ENCODE measurements at places on chromosomes 2 and 18.

DNA sequence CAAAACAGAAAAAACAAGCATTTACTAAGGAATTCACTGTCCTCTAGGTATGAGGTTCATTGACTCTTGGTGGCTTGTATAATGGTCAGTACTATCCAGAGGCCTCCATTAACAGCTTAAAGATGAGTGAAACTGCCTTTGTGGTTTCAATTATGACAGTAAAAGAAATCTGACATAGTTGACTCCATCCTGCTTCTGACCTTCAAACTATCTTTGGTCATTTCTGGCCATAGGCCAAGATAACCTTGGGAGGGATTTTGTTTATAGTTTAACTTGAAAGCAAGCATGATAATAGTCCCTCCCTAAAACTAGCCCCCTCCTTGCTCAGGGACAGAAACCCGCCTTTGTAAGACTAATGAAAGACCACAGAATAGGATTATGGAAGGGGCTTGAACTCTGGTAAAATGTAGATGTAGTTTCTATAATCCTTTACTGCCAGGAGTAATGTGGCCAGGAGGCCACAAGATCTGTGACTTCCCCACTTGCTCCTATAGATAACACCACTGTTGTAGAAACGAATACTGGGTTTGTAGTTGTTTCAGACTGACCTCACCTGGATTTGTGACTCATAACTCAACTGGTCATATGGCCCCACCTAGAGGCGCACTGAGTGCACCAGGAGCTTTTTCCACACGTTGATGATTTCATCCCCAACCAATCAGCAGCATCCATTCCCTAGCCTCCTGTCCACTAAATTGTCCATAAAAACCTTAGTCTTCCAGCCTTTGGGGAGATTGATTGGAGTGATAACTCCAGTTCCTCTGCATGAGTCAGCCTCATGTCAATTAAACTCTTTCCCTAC is 8.6 kb upstream of the PLEKHM3 start:
- DNase-seq, result peak; percentile 13

- DNase-seq, result no peak
Observed at GRCh38 chr2:25497918-25498407, 156.2 kb upstream of the DNMT3A start.

DNA sequence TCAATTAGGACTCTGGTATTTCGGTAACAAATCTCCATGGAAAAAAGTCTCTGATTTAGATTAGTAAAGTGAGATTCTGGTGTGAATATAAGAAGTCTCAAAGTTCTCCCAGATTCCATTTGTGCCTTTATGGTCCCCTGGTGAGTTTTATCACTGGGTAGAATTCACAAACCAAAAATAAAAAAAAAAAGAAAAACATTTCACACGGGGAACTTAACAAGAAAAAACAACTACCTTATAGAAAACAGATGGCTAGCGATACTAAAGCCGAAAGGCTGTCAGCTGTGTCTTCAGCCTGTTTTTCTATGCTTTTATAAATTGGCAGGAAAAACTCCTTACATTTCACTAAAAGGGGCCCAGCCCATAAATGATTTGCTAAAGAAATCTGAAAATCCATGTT is 50.6 kb downstream of the COL5A2 start:
- peak; percentile 30 for DNase-seq

- DNase-seq, result no peak
Observed at GRCh38 chr2:60426880-60427279, 126.6 kb downstream of the BCL11A start.

- DNase-seq, result no peak
Observed at GRCh38 chr2:118748245-118748885, 99.1 kb downstream of the EN1 start.

- DNase-seq, result peak; percentile 22
Observed at GRCh38 chr2:166147883-166148282, 20.1 kb upstream of the SCN1A start.

GRCh38 chr18:47979611-47980200 is 49.2 kb upstream of the SMAD2 start:
- DNase-seq, result no peak

GRCh38 chr2:144358979-144359541 is 160.9 kb downstream of the ZEB2 start:
- DNase-seq, result no peak

DNA sequence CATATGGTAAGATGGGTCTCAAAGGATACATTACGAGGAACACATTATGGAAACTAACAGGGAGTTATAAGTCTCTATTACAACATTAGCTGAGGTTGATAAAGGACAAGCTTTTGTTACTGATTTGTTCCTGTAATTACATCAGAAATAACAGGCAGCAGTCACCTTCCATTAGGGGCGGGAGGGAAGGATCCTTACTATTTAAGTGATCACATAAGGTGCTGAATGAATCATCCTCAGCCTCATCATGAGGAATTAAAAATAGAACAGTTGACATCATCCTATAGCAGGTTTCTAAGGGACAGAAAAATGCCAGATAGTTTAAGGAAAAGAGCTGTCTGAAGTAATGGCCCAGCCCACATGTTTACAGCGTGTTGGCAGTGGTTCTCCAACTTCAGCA is 86.9 kb upstream of the MGAT5 start:
- no peak for DNase-seq

DNA sequence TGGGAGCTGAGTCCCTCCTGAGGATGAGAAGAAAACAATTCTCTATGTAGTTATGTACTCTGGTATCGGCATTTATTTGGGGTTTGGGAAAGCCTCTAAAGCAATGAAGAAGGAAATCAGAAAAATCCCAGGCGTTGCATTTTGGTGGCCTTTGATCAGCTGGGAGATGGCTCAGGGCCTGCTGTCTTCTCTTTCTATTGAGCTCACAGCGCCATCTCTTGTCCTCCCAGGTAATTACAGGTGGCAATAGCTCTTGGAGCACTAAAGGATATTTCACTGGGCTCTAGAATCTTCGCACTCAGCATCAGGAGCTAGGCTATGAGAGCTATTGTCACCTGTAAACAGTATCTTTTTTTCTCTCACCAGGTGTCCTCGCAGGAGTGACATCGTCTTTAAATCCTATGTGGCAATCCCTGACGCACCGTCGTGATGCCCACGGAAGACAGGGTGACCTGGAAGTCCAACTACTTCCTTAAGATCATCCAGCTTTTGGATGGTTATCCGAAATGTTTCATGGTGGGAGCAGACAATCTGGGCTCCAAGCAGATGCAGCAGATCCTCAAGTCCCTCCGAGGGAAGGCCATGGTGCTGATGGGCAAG is 76.1 kb upstream of the PMAIP1 start:
- peak; percentile 87 for DNase-seq

DNA sequence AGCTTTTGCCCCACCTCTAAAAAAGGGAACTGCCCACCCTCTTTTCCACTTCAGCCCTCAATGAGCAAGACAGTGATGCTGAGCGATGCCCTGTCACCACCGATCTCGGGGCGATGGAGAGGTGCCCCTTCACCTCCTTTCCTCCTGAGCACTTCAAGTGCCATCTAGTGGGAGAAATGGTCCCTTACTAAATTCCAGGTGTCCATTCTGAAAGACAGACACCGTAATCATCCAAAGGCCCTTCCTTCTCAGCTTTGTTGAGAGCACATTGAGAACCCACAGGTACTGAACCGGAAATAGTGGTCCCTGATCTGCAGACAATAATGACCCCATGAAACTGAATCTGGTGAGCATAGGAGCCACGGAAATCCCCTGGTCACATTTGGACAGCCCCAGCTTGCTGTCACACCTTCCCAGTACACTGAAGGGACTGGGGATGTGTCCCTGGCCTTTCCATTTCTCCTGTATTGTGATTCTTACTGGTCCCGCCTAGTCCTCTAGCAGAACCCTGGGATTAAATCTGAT is 38.5 kb downstream of the KCTD18 start:
- no peak for DNase-seq

GRCh38 chr2:101127319-101128056 is 23.7 kb downstream of the TBC1D8 start:
- DNase-seq, result no peak

- DNase-seq, result no peak
Observed at GRCh38 chr18:8959551-8960135, 142.9 kb upstream of the NDUFV2 start.

DNA sequence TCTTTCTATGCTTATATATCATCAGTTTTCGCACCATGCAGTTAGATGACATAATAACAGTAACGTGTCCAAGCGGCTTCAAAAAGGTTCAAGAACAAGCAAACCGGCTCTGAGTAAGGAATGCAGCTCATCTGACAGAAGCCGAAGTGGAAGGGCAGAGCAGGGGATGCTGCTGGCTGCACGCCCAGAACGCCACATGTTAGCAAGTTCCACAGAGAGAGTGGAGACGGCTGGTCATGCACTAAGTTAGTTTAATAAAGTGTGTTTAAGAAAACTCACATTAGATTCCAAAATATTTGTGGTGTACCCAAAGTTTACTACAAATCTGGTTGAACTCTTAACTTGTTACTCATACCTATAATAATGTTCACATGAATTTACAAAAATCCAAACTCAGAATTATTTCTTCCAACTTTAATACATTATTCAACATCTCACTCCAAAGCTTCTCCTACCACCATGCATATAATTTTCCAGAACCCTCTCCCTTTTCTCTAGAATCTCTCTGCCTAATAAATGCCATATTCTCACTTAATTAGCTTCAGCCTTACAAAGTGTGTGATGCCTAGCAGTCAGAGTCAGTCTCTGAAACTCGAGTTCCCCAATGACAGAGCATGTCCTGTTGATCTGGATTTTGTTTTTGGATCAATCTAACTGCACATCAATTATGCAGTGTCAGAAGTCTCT is 170.0 kb downstream of the DNAH7 start:
- DNase-seq, result peak; percentile 97

DNA sequence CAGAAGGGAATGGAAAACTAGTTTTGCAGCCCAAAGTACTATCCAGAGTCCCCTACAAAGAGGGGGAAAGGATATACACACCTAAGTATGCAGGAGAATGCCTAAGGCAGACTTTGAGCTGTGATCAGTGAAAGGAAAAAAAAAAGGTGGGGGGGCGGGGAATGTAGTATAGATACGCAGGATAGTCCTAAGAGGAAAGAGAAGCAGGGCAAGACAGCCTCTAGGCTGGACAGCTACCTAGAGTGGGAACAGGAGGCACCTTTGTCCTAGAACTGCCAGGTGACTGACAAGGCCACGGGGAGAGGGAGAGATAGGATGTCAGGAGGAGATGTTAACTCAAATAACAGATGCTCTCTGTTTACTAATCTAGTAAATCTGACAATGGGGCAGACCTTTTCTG is 6.0 kb downstream of the REEP1 start:
- no peak for DNase-seq

GRCh38 chr2:56688661-56689060 is 504.9 kb downstream of the CCDC85A start:
- DNase-seq, result no peak

GRCh38 chr2:235958221-235958930 is 209.8 kb downstream of the GBX2 start:
- no peak for DNase-seq

- DNase-seq, result no peak
Observed at GRCh38 chr2:8611246-8611645, 70.6 kb upstream of the ID2 start.

- peak; percentile 17 for DNase-seq
Observed at GRCh38 chr2:86807468-86808275, 17.0 kb upstream of the CD8A start.

DNA sequence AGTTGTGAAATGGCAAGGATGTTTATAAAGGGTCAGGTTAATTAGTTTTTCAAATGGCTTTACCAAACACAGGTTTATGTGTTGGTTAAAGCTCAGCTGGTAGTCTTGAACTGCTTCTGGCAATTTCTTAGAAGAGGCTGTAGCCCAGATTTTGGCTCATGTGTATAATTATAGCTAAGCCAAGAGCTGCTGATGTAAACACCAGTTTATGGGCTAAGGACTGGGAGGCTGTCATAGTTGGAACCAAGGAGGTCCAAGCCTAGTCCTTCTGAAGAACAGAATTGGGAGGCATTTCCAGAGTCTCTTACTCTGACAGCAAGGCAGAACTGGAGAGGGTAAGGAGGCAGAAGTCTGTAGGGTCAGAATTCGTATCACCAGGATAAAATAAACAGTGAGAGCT is 25.4 kb downstream of the UBE2E3 start:
- DNase-seq, result peak; percentile 4

DNA sequence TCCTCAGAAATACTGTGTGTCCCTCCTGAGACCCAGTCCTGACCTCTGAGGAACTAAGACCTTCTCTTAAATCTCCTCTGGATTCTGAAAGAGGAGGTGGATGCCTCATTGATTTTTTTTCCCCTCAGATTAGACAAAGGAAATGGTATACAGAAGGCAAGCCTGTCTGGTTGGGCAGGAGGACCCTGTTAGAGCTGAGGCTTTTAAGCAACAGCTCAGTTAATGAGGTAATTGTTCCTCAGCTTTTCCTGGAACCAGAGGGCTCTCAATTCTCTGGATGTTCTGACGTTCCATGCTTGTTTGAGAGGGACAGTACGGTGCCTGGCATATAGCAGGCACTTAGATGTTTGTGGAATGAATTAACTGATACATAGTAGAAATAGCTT is 61.7 kb upstream of the MCFD2 start:
- DNase-seq, result no peak

DNA sequence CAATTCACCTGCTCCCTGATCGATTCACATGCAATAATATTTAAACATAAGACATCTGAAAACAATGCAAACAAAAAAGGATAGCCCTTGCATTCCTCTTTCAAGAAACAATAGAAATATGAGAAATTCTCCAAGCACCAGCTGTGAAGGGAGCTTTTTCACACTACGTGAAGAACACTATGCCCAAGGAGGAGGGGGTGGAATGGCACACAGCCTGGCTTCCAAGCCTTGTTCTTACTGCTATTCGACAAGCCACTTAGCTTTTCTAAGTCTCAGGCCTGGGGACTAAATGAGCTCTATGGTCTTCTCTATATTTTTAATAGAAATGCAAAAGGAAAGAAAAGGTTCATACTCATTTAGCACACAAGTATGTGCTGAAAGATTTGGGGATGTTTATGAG is 92.2 kb upstream of the CHRNA1 start:
- DNase-seq, result no peak

DNA sequence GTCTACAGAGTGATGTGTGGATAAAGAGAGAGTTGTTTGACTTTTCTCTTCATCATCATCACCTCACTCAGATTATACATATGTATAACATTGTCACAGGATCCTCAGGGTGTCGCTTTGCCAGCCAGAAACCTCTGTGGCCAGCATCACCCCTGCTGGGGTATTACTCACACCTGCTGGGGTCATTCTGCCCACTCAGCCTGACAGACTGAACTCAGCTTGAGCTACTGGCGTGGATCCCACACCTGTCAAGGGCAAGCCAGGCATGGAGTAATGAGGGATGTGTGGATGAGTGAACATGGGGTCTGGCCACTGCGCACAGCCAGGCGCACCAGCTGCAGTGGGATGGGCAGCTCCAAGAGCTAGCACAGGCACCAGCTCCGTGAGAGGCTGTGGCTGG is 870.6 kb downstream of the CBLN2 start:
- DNase-seq, result no peak

DNA sequence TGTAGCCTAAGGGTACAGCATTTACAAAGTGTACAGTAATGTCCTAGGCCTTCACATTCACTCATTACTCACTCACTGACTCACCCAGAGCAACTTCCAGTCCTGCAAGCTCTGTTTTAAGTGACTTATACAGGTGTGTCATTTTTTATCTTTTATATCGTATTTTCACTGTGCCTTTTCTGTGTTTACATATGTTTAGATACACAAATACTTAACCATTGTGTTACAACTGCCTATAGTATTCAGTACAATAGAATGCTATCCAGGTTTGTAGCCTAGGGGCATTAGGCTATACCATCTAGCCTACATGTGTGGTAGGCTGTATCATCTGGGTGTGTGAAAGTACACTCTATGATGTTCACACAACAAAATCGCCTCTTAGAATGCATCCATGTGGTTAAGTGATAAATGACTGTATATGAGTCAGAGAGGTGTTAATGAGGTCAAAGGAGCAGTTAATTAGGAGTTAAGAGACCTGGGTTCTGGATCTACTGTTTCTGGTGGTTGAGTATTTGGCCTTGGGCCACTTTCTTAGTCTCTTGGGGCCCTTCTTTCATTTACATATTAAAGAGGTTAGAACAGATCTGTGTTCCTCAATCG is 149.1 kb downstream of the GREB1L start:
- peak; percentile 30 for DNase-seq
